Activated T-cell treated with anti-CD3 and anti-CD28 coated beads, Interleukin-2, amount 50 U/mL, for 72 hours (primary cell): ENCODE measurements at places on chromosomes 4 and X. TPM values are rescaled to one million over a fixed set of nuclear protein-coding genes. Genes with fewer than 3 reads are reported as not detected.

- no peaks in the 10 kb centered on the region for H3K36me3 ChIP-seq
- peaks cover 11% of the 10 kb centered on the region for H3K4me1 ChIP-seq
- no peak for DNase-seq
These were observed 222.7 kb downstream of the COL25A1 start for GRCh38 chr4:109079731-109080130.

- H3K36me3 ChIP-seq, result peaks cover 15% of the 10 kb centered on the region
- peaks cover 40% of the 10 kb centered on the region for H3K4me1 ChIP-seq
- no peak overlapping the region for H3K4me3 ChIP-seq
- H3K27me3 ChIP-seq, result no peaks in the 10 kb centered on the region
- no peak overlapping the region for H3K27ac ChIP-seq
- DNase-seq, result no peak
These were observed 61.4 kb downstream of the TNIP2 start for GRCh38 chr4:2694691-2695090.

DNA sequence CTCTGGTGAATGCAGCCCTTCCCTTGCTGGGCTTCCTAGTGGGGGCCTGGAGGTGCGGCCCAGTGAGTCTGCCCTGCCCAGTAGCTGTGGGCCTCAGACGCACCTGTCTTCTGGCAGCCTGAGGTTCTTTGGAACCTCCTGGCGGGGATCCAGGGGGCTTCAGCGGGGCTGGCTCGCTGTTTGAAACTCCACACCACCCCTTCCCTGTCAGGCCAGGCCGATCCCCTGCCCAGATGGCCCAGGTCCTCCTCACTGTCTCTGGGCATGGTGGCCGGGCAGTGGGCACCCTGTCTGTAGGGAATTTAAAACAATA, 10.7 kb upstream of the NKX1-1 start:
- DNase-seq, result no peak
- H3K4me3 ChIP-seq, result no peak overlapping the region
- H3K27me3 ChIP-seq, result peaks cover 34% of the 10 kb centered on the region
- H3K4me1 ChIP-seq, result no peaks in the 10 kb centered on the region
- no peaks in the 10 kb centered on the region for H3K36me3 ChIP-seq
- H3K27ac ChIP-seq, result no peak overlapping the region

DUSP9 gene
- not detected for total RNA-seq

ATP2B3 gene
- not detected for total RNA-seq

F8A2 gene
- not detected for total RNA-seq

CC2D2A gene
- total RNA-seq, result not detected
